ENCODE measurements at places on chromosomes 16 and 17.

DNA sequence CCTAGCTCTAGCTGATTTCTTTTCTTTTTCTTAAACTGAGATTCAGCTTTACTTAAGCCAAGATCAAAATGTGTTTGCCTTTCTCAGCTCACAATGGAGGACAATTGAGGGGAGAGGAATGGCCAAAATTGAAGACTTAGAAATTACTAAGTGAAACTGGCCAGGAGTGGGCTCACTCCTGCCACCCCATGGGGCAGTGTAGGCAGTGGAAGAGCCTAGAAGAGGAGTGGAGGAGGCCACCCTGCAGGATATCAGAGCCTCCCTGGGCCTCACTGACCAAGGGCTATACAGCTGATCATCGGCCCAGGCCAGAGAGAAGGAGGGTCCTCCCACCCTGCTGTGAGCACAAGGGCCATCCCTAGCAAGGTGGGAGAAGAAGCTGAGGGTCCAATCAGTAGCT lies 119.8 kb downstream of the CCT6B start:
- no peak for DNase-seq

- no peak for DNase-seq
Observed at GRCh38 chr17:18160128-18160856, 23.3 kb upstream of the ALKBH5 start.

GRCh38 chr16:66961914-66962313 lies 848 bp downstream of the CES3 start:
- DNase-seq = no peak

GRCh38 chr16:81551821-81552304 lies 107.3 kb downstream of the CMIP start:
- DNase-seq = no peak

DNA sequence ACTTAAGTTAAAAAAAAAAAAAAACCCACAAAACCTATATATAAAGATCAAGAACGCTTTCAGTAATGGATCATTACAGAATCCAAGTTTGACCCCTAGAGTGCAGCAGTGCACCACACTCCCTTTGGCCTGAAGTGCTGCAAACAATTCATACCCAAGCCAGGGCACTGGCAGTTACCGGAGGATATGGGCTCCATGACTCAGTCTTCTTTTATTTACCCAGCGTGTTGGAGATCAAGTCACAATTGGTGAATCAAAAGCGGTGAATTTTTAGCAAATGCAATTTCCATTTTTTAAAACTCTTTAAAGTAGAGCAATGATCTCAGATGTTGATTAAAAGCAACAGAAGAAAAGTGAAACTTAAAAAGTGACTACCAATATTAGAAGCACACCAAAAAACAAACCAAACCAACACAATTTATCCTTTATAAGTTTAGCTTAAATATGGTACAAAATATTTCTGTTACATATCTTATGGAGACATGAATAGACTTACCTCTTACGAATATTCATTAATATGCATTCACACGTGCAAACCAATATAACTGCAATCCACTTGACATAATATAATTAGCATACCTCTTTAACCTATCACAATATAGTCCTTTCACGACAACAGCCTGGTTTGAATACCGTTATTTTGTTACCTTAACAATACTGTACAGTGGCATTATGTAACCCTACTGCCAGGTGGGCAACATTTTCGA lies 46.3 kb downstream of the ZNF652 start:
- DNase-seq = peak; percentile 91
